ENCODE measurements at places on chromosomes 2 and 18.

- DNase-seq = peak; percentile 70
Observed at GRCh38 chr2:84904717-84905174, 710 bp upstream of the TMSB10 start.

DNA sequence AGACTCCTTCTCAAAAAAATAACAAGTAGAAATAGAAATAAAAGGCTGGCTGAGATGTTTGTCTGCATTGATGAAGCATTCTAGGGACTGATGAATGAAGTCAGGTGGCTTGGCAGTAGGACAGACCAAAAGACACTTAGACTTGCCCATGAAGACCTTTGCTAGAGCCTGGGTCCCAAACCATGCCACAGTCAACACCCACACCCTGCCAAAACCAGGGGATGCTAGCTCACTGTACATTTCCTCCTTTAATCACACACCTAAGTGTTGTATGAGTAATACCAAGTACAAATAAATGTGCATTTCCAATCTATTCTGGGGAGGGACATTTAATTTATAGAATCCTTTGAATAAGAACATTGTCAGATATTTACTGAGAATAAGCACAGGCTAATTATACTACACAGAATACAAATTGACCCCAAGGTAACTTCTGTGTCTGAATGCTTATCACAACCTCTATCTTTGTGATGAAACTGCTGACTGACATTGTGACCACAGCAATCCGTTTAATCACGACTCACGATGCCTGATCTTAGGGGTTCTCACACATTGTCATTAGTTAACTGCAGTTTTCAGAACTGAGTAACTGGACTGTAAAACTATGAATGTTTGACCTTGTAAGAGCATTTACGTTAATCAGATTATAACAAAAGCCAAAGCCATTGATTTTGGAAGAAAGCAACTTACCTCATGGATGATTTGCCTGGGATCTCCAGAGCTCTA is 10.5 kb upstream of the NOL10 start:
- DNase-seq = no peak

DNA sequence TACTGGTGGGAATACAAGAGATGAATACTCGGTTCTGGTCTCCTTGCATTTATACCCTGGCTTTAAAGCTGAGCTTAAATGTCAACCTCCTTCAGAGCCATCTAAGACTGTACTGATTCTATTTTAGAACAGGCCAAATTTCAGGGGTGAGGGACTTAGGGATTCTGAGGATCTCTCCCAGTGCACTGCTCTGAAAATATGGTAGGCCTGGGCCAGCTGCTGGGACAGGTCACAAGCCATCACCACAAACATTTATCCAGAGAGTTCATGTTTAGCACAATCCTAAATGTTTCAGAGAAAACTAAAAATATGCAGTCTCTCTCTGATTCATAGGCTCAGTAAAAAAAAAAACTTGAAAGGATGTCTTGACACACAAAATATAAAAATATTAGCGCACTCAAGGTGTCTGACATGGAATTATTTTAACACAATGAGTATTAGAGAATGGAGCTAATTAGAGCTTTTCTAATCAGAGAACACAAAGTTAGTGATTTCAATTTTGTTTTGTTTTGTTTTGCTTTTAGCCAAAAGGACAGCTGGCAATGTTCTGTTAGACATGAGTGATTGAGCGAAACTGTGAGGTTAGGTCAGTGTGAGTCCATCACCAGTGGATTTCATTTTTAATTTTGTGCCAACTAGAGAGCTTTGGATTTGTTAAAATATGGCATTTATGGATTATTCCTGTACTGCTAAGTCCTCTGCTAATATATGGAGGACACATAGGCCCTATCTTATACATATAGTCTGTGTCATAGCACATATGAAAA is 38.8 kb downstream of the MFSD6 start:
- DNase-seq = no peak

GRCh38 chr2:192465141-192465540 is 270.4 kb upstream of the TMEFF2 start:
- DNase-seq = no peak

GRCh38 chr2:26864226-26864625 is 16.3 kb downstream of the DPYSL5 start:
- DNase-seq = no peak

- DNase-seq = no peak
Observed at GRCh38 chr18:48864876-48865275, 85.9 kb downstream of the SMAD7 start.

GRCh38 chr2:100344433-100344832 is 22.1 kb upstream of the LONRF2 start:
- DNase-seq = no peak

GRCh38 chr2:38600242-38600891 is 2.4 kb downstream of the HNRNPLL start:
- DNase-seq = peak; percentile 36

GRCh38 chr18:61755555-61755954 is 137.3 kb downstream of the RNF152 start:
- no peak for DNase-seq

GRCh38 chr2:51789918-51790317 is 758.0 kb upstream of the NRXN1 start:
- DNase-seq = no peak

DNA sequence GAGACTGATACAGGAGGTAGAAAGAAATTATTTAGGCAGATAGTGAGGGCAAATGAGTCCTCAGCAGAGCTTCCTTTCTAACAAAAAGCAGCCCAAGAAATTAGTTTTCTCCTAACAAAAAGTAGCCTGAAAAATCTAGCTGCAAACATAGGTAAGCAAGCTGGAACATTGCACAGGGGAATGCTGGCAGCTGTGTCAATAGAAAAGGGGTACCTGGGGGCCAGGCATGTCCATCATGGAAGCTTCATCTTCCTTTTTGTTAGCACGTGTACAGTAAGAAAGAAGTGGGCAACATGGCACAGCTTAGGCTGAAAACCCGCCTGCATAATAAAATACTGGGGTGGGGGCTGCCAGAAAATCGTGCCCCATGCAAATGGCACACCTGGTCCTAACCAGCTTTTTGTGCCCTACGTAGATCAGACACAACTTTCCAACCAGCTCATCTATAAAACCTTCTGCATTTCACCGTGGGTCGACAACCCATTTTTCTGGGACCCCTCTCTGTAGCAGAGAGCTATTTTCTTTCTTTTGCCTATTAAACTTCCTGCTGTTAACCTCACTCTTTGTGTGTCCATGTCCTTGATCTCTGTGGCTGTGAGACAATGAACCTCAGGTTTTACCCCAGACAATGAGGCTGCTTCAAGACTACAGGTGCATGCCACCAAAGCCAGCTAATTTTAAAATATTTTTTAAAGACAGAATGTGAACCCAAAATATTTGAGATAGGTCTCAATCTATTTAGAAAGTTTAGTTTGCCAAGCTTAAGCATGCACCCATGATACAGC is 6.6 kb upstream of the MTHFD2 start:
- DNase-seq = no peak

- no peak for DNase-seq
Observed at GRCh38 chr2:86239745-86240144, 40.5 kb downstream of the MRPL35 start.

- DNase-seq = no peak
Observed at GRCh38 chr2:189312643-189313042, 128.6 kb upstream of the WDR75 start.

GRCh38 chr2:206802654-206803514 is 37.5 kb downstream of the FASTKD2 start:
- DNase-seq = no peak

- peak; percentile 93 for DNase-seq
Observed at GRCh38 chr2:105179469-105180372, 61.8 kb upstream of the GPR45 start.

DNA sequence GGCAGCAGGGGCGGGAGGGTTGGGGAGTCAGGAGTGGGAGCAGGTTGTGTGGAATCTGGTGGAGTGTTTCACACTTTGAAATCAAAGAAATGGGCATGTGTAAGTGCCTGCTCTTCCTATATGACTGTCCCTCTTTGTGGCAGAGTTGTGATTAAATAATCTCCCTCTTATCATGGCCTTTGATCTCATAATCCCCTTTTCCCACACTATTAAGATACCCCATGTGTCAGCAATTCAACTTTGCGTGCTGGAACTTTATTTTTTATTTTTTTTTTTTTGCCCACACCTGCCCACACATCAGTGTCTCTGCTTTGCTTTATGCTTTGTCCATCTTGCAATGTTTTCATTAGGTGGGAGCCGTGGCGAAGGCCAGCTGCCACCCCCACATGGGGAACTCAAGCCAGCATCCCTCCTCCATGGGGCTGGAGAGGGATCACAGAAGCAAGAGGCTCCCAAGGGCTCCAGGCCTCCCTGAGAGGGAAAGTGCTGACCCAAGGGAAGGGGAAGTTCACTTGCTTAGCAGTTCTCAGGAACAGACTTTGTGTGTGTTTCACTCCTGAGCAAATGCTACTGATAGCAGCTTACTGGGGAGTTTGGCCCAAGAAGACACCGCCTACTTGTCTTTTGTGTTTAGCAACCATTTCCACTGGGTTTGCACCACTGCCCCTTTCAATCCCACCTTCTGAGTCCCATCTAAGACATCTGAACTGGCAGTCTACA is 243.4 kb downstream of the BCL11A start:
- DNase-seq = no peak

GRCh38 chr2:62817995-62818713 is 112.6 kb downstream of the EHBP1 start:
- DNase-seq = no peak

DNA sequence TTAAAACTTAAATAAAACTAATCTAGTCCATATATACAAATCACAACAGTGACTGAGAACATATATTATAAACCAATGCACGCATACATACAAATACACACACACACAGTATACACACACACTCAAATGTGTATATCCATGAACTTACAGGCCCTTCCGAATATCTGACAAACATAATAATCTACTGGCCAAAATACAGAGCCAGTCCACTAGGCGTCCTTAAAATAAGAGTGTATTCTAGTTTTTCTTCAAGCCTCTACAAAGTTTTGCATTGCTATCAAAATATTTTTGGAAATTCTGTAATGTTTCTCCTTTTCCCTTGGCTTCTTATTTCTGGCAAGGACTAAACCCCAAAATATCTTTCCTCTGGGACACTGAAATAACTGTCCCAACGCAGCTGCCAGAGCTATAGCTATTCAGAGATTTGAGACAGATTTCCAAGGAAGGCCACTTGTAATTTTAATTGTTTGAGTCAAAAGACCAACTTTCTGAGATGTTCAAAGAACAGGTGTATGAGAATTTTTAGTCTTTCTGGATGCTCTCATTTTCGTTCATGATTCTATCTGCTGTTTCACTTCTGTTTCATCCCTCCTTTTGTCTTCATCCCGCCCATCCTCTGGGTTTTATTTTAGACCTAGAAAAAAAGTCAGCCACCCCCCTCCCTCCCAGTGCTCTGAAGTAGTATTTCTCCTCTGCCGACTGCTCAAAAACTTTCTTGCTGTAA is 24.1 kb upstream of the SP3 start:
- no peak for DNase-seq

DNA sequence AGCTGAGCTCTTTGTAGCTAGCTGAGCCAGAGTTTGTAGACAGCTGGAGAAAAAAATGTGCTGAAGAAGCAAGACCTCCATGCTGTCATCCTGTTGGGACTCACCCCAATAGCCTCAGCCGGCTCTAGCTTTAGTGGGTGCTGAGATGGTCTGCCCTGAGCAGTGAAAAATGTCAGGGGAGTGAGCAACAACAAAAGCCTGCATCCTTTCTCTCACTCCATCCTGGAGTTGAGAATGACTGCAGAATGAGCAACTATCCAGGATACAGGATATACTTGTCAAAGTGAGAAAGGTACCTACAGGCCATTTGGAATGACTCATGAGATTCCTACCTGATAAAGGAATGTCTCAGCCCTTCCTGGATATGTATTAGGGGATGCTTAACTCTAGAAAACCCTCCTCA is 146.1 kb upstream of the DLX2 start:
- DNase-seq = peak; percentile 71

DNA sequence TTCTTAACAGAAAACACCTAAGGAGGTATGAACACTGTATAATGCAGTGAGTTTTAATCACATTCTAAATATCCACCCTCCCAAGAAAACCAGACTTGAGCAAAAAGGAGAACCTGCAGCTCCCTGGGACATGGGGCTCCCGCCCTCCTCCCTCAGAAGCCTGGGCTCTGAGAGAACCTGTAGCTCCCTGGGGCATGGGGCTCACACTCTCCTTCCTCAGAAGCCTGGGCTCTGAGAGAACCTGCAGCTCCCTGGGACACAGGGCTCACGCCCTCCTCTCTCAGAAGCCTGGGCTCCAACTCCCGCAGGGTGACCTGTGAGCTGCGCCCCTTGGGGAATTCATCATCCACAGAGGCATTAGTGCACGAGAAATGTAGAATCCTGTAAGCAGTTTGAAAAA is 222.9 kb downstream of the SNTG2 start:
- no peak for DNase-seq

DNA sequence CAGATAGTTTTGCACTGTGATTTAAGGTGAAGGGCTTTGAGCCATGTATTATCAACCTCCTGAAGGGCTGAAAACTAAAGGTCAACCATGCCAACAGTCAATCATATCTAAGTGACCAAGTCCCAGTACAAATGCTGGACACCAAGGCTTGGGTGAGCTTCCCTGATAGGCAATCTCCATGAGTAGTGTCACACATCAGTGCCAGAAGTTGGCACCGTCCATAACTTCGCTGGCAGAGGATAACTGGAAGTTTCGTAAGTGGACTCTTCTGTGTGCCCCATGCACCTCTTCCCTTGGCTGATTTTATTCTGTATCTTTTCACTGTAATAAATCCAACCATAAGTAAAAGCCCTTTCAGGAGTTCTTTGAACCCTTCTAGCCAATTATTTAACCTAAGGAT is 13.2 kb downstream of the REV1 start:
- DNase-seq = no peak

- no peak for DNase-seq
Observed at GRCh38 chr2:24328010-24328409, 32.3 kb downstream of the ITSN2 start.

DNA sequence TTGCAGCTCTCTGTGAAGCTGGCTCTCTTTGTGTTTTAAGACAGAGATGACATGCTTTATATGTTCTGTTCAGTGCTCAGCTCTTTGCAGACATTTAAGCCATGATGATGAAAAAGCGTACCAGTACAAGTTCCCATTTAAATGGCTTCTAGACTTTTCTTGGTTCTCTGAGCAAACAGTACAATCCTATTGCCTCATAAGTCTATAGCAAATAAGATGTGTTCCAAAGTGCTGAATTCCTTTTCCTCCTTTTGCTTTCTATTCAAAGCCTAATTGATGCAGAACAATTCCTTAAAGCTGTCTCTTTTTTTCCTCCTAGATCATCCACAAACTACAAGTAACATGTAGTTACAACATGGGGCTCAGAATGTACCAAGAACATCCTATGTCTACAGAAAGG is 168.8 kb upstream of the SPATS2L start:
- no peak for DNase-seq

- no peak for DNase-seq
Observed at GRCh38 chr2:223086370-223086981, 34.5 kb downstream of the KCNE4 start.

- no peak for DNase-seq
Observed at GRCh38 chr2:234814374-234814773, 137.4 kb upstream of the SH3BP4 start.

- peak; percentile 9 for DNase-seq
Observed at GRCh38 chr2:83368916-83369315, 1090.2 kb downstream of the SUCLG1 start.

- DNase-seq = peak; percentile 57
Observed at GRCh38 chr2:121202541-121203310, 82.3 kb downstream of the TFCP2L1 start.
